ENCODE measurements at places on chromosomes 7 and 10.

- no peak for DNase-seq
These were observed 100.7 kb upstream of the PODXL start for GRCh38 chr7:131656980-131657723.

GRCh38 chr7:53719122-53719521 lies 683.7 kb downstream of the POM121L12 start:
- DNase-seq: peak; percentile 20

- no peak for DNase-seq
These were observed 26.7 kb downstream of the TRIM8 start for GRCh38 chr10:102670871-102671434.

GRCh38 chr7:55181762-55182161 lies 162.9 kb downstream of the EGFR start:
- no peak for DNase-seq

DNA sequence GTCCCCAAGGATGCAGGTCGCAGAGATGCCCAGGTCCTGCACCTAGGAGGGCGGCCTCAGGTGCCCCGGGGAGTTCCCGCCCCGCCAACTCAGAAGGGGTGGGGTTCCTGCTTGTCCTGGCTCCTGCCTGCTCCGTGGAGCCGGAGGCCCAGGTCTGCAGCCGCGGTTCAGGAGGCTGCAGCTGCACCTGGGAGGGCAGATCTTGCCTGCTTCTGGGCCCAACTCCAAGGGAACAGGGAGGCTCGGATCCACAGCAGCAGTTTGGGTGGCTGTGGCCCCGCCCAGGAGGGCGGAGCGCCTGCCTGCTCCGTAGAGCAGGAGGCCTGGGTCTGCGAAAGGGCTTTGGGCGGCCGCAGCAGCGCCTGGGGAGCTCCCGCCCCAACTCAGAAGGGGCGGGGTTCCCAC lies 108.2 kb upstream of the EGR2 start:
- DNase-seq: peak; percentile 40

DNA sequence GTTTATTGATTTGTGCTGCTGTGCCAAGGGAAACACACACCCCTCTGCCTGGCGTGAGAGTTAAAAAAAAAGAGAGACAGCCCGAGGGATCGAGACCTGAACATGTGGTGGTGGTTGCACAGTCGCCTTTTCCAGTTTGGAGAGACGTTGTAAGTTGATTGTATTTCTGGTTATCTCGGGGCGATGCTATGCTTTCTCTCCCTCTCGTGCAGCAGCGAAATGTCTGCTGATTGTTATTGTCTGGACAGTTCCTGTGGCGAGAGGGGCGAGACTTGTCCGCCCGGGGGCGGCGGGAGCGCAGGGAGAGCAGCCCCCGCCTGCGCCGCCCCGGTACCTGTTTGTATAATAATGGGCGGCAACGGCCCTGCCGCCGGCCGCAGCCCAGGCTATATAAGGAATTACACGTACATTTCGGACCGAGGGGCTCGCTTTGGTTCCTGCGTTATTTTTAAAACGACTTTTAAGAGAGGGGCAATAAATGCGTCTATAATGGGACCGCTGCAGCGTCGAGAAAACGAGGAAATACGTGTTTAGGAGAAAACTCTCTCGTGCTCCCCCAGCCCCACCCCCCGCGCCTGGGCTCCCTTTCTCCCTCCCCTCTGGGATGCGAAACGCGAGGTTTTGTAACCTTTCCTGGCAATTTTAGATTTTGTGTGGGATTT lies 1.7 kb downstream of the ZEB1 start:
- DNase-seq: peak; percentile 28

DNA sequence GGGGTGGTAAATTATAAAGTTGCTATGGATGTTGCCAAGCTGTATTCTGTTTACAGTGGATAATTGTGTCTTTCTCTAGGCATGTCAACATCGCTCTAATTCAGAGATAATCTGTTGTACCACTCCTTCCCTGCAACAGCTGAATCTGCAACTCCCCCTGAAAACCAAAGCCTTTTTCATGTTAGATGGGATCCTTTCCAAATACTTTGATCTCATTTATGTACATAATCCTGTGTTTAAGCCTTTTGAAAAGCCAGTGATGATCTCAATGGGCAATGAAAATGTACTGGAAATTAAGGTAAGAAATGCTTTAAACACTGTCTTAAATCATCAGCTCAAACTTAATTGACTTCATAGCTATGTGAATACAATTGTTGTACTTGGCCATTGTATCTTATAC lies 91.0 kb downstream of the MET start:
- DNase-seq: no peak

DNA sequence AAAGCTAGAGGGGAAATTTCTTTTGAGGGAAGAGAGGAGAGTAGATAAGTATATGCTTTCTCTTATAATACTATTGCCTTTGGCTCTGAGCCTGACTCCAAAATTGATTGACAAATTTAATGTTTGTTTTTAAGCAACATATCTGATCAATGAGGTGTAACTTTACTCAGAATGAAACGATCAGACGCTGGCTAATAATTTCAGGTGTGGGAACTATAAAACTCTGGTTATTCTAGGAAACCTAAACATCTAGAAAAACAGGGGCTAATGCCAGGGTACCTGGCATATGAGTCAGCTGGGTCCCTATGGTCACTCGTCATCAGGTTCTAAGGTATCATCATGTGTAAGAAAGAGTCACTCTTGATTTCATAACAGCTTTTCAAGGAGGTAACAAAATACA lies 139.7 kb downstream of the ATE1 start:
- peak; percentile 59 for DNase-seq

DNA sequence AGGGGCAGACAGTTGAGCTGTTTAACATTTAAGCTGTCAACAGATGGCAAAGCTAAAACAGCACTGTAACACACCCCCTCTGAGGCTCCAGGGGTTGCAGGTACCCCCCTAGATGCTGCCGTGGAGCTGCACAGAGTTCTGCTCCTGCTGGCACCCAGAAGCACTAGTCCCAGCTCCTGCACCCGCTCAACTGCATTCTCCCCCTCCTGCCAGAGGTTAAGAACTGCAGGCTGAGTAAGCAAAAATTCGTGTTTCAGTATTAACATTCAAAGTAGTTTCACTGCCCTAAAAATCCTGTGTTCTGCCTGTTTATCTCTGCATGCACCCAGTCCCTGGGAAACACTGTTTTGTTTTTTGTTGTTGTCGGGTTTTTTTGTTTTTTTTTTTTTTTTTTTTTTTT lies 790.8 kb upstream of the KCND2 start:
- peak; percentile 48 for DNase-seq

GRCh38 chr7:146106319-146106718 lies 10.3 kb upstream of the CNTNAP2 start:
- no peak for DNase-seq

GRCh38 chr10:14967897-14968296 lies 8.7 kb downstream of the MEIG1 start:
- DNase-seq: no peak

DNA sequence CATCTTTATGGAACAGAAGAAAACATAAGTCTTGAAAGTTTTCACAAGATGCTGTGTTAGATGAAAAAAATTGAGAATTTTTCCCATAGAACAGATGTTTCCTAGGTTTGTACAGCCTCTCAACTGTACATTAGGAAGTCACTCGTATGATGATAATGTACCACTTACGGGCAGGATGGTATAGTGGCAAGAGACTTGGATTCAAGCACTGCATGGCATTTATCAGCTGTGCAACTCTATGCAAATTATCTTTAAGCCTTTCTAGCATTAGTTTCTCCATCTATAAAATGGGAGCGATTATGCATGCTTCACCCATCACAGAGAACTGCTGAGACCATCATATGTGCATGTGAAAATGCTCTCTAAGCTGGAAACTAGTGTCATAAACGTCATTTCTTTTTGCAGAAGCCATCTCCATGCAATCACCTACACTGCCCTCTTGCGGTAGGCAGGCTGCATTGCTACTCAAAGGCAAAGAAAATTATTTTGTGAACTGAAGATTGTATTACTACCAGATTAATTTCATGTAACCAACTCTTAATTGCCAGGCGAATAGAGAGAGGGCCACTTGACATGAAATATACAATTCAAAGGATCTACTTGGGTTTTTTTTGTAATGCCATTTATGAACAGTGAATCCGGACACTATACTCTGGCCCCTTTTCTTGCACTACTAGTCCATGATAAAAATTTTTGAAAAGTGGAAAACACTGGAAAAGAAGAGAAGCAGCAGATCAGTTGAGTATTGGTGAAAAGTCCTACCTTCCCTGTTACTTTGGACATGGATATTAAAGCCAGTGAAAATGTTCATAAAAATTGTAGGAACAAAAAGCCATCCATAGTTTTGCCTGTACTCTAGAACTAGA lies 102.3 kb downstream of the JAZF1 start:
- DNase-seq: peak; percentile 51

All from epithelial cell of esophagus (primary cell).